ENCODE measurements at places on chromosomes 2 and 18.

GRCh38 chr2:20378891-20379519, 28.4 kb upstream of the PUM2 start:
- DNase-seq, result no peak

GRCh38 chr2:148860037-148860436, 15.0 kb upstream of the KIF5C start:
- no peak for DNase-seq

DNA sequence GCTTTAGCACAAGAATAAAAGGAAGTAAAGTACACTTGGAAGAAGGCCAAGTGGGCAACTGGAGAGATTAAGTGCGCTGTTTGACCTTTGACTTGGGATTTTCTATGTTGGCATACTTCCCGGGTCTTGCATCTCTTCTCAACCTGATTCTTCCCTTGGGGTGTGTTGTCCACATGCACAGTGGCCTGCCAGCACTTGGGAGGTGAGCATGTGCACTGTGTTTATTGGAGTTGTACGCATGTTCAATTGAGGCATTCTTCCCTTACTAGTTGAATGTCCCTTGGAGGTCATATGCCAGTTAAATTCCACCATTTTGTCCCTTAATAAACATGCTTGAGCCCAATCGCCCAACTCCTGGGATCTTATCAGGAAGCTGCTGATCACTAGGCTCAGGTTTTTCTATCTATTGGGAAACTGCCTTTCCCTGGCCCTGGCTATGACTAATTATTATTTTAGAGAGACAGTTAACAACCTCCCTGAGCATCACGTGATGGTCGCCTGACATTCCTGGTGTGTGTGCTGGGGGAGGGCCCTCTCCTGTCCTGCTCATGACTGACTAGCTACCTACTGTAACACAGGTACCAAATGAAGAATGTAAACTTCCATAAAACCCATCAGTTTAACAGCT, 62.5 kb upstream of the RAPGEF4 start:
- DNase-seq, result no peak

- no peak for DNase-seq
Measured at GRCh38 chr2:144936442-144936841, 416.5 kb upstream of the ZEB2 start.

- no peak for DNase-seq
Measured at GRCh38 chr18:13470516-13471197, 252.1 kb downstream of the LDLRAD4 start.

DNA sequence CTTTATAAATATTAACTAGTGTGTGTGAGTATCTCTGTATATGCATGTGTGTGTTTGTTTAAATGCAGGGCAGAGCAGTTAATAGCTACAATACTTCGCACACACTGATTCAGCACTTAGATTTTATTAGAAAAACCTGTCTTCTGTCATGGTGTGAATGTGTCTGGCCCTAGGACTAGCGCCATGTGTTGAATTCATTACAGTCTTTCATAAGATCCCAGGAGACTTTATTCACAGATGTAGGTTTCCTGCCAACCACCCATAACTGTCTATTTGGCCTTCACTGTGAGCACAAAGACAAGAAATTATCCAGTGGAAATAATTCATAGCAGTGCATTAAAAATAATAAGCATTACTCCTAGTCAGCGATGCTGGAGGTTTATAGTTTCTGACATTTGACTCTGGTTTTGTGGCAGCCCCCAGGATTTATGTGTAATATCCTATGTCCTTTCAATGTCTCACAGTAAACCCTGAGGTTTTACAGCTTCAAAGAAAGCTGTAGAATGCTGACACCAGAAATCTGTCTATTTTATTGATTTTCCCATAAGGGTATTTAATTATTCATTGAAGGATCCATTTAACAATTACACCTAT, 93.9 kb downstream of the ZNF804A start:
- no peak for DNase-seq

- no peak for DNase-seq
Measured at GRCh38 chr2:55500025-55500424, 19.5 kb upstream of the CFAP36 start.

Measured in central memory CD4-positive, alpha-beta T cell (primary cell).